Stimulated activated CD8-positive, alpha-beta memory T cell treated with anti-CD3 and anti-CD28 coated beads, Interleukin-7, amount 100 ng/mL, for 4 hours (primary cell): ENCODE measurements at places on chromosomes 3 and 15.

GRCh38 chr3:34534013-34534412 lies 735.6 kb downstream of the PDCD6IP start:
- no peak for DNase-seq

DNA sequence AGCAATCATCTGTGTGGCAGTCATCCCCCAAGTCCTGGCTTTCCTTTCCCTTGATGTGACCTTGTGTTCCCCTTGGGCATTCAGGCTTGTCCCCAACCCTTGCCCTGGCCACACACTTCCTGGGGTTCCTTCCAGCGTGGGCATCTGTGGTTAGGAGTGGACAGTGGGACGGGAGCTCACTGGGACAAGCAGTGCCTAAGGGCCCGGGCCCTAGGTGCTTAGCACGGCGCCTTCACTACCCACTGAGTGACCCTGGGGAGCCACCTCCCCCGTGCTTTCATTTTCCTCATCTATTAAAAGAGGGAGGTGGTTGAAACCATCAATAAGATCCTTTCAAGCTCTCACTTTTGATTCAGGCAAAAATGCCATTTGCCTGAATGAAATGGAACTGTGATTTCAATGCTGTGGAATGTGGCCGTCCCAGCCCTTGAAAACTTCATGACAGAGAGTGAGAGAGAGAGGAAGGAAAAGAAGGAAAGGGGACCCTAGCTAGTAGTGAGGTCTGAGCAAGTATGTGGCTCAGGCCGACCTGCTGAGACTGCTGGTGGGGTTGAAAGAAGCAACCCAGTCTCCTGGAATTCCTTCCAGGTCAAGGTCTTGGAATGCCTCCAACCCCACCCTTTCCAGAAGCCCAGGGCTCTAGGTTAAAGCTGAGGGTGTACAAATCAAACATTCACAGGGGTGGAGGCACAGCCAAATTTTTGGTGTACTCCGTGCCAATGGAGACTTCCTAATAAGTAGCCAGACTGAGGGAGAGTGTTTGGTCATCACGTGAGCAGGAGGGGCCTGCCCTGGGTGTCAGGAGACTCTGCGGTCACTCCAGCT lies 302.9 kb downstream of the TLE3 start:
- no peak for DNase-seq

DNA sequence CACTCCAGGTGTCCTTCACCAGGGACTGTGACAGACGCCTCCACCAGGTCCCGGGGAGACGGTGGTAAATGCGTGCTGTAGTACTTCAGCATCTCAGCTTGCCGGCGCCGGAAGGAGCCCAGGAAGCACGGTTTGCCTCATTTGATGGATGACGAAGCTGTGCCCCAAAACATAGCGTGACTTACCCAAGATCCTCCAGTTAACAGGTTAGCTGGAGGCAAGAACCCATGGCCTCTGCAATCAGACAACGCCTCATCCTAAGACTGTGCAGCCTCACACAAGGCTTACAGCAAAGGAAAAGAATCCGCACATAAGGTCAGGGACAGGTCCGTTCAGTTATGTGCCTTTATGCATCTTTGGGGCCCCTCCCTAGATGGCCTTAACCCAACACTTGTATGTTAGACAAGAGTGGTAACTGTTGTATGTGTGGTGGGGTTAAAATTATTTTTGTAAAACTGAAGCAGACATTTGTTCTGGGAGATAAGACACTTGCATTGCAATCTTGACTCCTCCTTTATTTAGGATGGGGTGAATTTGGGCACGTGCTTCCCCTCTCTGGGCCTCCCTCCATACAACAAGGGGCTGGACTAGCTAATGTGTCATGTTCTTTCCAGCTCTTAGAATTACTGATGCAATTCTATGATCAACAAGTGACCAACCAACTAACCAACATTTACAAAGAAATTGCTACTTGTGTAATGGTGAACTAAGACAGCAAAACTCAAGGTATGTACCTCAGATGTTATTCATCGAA lies 39.4 kb downstream of the VGLL4 start:
- no peak for DNase-seq

DNA sequence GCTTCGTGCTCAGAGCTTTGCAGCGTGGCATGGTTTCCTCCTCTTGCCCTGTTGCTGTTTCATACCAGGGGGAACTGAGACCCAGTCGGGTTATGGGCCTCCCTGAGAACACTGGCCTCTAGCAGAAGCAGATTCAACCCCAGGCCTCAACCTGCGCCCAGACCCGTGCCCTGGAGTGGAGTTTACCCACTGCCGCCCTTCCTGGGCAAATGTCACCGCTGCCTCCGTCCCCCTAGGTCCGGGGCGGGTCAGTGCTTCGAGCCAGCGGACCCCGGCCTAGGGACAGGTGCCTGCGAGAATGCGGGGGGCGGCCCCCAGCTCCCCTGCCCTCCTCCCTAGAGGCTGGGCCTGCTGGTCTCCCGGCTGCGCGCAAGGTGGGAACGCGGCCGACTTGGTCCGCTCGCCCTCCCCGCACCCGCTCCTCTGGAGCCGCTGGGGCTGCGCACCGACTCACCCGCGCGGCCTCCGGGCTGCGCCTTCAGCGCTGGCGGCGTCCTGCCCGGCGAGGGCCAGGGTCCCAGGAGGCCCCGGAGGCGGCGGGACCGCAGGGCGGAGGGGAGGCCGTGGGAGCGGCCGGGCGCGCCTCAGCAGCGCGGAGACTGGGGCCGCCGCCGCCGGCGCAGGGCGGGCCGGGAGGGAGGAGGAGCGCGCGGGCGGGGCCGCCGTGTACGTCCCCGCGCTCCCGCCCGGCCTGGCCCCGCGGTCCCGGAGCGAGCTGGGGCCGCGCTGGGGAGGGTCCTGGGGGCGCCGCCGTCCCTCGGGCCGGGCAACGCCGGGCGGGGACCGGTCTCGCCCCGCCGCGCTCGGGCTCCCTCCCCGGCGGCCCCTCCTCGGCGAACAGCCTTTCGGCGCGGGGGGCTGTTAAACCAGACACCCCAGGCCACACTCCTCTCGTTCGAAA lies at the start of gene PIGZ:
PIGZ (minus strand) TSS at position 601 of the 901 bp plus-strand sequence. CDS start 16,802 bp downstream, outside the sequence.
- no peak for DNase-seq

DNA sequence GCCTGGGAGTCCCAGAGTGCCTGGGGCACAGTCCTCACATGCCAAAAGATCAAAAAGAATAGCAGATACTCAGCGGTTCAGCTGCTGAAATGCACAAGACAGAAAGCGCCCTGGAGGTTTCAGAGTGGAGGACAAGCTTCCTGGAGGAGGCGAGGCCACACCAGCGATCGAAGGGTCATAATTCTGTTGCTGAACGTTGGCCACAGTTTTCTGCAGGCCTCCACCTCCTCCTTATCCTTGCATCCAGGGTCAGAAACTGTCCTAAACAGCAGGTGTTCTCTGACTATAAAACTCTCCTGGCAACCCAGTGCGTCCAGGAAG lies 220.3 kb upstream of the LINGO1 start:
- no peak for DNase-seq

DNA sequence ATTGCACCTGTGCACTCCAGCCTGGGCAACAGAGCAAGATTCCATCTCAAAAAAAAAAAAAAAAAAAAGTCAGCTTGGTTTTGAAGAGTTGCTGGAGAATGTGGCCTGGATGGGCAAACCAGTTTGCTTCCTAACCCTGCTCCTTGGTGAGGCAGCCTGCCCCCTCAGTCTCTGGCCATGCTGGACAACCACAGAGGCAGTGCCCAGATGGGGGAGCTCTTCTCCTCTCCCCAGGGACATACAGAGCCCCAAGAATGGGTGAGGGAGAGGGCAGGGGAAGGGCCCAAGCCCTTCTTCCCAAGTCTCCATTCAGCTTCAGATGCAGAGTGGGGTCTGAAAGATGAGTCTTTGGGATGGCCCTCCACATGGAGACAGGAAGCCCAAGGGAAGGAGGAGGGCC lies 27.9 kb downstream of the CD276 start:
- no peak for DNase-seq

- DNase-seq = peak; percentile 30
These were observed 23.2 kb upstream of the IP6K2 start for GRCh38 chr3:48739955-48740823.

DNA sequence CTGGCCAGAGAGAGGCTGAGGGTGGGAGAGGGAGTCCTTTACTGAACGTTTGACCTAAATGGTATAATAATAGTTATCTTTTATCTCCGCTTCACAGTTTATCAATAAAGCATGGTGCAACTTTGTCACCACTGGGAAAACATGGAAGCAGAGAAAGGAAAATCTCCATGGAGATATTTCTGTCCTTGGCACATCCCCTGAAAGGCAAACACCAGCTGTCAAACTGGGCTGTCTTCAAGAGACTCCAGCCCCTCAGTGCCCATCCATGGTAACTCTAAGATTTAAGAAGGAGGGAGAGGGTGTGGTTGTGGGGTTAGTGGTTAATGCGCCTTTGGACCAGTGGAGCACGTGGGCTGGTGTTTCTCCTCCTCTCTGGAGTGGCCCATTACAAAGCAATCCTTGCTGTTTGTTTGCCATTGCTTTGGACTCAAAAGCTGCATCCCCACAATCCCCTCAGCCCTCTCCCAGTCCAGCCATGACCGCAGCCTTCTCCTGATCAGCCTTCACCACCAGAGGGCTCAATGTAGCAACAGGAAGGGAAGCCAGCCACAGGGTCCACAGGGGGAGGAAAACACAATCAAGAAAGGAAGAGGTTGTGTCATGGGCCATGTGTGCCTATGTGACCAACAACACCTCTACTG lies 38.2 kb upstream of the FAM174B start:
- no peak for DNase-seq

GRCh38 chr3:53583161-53583690 lies 88.8 kb downstream of the CACNA1D start:
- no peak for DNase-seq

DNA sequence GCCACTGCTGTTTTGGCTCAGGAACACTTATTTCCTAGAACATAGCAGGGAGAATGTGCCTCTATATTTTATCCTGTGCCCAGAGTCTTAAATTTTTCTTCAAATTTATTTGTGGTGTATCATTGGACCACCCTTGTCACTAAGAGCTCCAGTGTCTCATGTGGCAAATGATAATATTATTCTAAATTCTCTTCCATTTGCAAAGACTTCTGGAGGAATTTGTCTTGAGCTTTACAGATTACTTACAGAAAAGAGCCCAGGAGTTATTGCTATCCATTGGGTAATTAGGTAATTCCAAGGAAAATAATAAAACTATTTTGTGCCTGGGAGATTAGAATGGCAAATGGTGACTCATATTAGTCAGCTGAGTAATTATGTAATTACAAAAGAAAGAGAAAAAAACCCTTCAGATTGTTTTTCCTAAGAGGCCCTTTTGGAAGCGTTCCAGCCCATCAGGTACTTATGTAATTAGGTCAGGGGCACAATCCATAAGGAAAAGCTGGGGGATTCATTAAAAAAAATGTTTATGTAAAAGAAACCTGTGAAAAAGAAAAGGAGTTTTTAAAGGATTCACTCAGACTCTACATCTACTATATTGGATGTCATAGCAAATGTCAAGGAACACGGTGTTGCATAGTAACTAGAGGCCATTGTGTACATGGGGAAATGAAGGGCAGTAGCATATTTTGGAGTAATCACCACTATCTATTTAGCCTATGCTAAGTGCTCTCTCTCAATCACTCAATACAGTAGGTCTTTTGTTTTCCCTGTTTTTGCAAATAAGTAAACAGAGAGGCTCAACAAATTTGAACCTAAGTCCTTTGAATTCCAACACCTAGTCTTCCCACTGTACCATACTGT lies 380.9 kb upstream of the RARB start:
- DNase-seq = no peak

GRCh38 chr3:32009101-32009500 lies 27.6 kb downstream of the ZNF860 start:
- DNase-seq = no peak

GRCh38 chr3:61414456-61414855 lies 146.9 kb upstream of the PTPRG start:
- no peak for DNase-seq

GRCh38 chr3:61821823-61822251 lies 260.5 kb downstream of the PTPRG start:
- DNase-seq = no peak

- DNase-seq = no peak
These were observed 139.7 kb upstream of the CMC1 start for GRCh38 chr3:28101705-28102104.

GRCh38 chr3:9214599-9214998 lies 34.8 kb downstream of the SRGAP3 start:
- DNase-seq = no peak

DNA sequence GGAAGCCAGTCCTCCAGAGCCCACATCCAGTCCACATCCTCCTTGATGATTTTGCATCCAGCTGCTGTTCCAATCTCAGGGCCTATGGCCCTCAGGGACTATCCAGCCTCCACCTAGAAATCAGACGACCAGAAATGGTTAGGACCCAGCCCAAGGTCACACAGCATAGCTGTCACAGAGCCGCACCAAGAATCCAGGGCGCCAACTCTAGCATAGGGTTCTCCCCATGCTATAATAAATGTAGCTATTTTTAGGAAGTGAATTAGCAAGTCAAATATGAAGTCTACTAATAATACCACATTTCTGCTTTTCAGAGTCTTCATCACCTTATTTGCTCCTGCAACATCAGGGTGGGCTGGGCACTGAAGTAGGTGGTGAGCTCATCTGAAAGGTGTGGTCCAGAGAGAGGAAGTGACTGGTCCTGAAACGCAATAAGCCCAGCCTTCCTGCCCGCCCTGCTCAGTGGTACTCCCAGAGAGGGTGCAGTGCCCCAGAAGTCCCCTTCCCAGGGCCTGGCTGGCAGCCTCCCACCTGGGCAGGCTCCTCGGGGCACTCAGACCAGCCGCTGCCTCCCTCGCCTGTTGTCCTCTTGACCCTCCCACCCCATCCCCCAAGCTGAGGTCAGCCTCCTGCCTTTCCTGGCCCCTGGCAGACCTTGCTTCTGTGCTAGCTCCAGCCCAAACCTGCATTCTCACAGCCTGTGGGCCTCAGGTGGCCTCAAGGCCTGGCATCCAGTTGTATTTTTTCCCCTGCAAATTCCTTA lies 17.6 kb upstream of the CYP11A1 start:
- DNase-seq = peak; percentile 63

GRCh38 chr3:142175478-142175877 lies 26.1 kb upstream of the TFDP2 start:
- DNase-seq = no peak

DNA sequence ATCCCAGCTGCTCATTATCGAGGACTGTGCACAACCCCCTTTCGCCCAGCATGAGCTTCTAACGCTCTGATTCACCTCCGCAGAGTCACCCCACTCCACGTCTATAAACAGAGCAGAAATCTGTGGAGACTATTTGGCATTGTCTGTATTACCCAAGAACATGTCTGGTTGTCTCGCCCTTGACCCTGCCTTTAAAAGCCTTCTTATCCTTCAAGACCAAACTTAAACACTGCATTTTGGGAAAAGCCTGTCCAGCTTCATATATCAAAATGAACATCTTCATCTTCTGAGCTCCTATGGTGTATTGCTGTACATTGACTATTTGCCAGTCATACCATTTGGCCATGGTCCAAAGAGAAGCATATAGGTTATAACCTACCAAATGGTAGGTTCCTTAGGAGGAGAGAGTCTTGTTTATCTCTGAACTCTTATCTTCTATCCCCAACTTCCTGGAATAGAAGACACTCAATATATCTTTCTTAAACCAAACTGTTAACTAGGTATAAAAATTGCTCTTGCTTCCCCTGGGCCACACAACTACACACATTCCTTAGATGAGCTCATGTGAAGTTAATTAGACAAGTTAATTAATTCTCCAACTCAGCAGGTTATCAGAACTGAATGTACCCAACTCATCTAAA lies 90.1 kb downstream of the FBN1 start:
- no peak for DNase-seq
